ENCODE measurements at places on chromosomes 4 and X.
A peak's percentile ranks its signal among the peaks of the same experiment; 100 is the strongest.

DNA sequence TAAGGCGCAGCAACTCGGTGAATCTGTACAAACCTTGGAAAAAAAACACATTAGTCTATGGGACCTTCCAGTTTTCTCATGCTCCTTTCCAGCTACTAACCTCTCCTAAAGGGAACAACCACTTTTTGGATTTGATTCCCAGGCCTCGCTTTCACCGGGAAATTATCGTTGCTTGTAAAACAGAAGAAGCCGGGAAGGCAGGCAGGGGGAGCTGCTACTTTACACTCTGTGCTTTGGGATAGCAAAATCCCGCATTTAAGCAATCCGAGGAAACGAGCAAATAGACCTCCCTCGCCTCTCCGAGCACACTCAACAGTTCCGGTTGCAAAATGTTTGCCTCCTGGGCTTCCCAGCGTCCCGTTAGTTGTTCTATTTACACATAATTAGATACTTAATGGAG, 1.2 kb downstream of the CD38 start:
- no peak for DNase-seq

GRCh38 chr4:15737255-15737654, 34.4 kb downstream of the BST1 start:
- DNase-seq: no peak

- peak; percentile 3 for DNase-seq
Observed at GRCh38 chrX:69387567-69388487, 116.3 kb upstream of the NALF2 start.

DNA sequence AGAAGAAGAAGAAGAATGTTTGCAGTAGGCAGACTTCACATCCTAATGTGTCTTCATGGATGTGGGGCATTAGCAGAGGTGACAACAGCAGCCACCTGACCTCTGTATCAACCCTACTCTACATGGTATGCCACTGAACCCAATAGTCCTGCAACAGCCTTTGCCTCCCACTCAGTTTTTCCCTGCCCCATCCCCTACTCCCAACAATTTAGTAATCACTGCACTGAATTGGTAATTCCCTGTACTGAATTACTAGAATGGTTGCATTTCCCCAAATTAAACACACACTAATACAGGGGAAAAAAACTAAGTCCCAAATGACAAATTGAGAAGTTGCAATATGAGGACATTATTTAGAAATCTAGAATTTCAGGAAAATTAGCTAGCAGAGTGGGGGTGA, 31.4 kb upstream of the FAM241A start:
- DNase-seq: no peak

DNA sequence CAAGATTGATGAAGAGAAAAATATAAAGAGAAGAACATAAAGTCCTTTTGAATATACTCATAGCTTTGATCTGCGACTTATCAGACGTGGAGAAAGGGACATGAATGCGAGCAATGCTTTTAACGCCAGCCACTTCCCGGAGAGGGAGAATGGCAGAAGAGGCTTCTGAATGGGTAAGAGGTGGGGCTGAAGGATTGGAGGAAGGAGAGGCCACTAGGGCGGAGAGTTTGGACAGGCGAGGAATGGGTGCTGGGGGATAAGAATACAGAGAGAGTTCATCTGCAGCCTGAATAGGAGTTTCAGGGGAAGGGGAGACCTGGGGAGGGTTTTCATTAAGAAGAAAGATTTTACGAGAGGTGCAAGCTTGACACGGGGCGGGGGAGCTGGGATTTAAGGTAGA, 2534.9 kb downstream of the PCDH7 start:
- DNase-seq: no peak

GRCh38 chr4:79182209-79182608, 143.7 kb downstream of the NAA11 start:
- no peak for DNase-seq

GRCh38 chr4:114146947-114147618, 167.6 kb upstream of the ARSJ start:
- no peak for DNase-seq

- DNase-seq: no peak
Observed at GRCh38 chrX:13428053-13428786, 108.4 kb upstream of the ATXN3L start.

- no peak for DNase-seq
Observed at GRCh38 chrX:37405956-37406355, 56.8 kb downstream of the PRRG1 start.

DNA sequence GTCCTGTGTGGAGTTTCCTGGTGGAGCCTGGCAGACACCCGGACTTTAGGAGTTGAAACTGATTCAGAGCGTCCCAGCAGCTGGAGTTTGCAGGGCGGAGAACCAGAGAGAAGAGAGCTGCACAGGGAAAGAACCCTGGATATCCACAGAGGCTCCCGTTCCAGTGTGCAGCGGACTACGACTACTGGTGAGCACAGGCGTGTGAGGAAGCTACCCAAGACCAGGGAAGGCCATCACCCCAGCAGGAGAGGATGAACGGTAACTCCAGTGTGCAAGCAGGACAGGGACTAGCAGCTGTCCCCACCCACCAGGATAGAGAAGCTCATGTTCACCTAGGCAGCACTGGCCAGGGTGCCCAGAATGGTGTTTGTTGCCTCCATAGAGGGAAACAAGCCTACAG, 2.3 kb downstream of the LAGE3 start:
- DNase-seq: no peak

GRCh38 chr4:82780752-82781231, 17.8 kb downstream of the SCD5 start:
- no peak for DNase-seq

DNA sequence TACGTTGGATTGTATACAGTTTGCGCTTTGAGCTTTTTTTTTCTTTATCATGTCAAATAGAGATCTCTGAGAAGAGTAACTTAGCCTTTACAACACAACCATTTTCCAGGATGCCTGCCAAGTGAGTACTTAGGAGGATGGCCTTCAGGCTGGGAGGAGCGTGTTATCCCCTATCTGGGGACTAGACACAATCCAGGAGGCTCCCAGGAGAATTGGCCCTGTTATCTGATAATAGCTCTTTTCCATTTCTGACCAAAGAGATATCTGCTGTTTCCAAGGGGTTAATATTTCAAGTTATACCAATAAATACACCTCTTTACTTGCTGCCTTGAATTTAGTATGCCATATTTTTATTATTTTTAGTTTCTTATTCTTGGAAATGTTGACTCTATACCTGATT, 169.5 kb upstream of the SMARCAD1 start:
- DNase-seq: no peak

GRCh38 chr4:52595001-52595400, 64.1 kb downstream of the USP46 start:
- DNase-seq: no peak

DNA sequence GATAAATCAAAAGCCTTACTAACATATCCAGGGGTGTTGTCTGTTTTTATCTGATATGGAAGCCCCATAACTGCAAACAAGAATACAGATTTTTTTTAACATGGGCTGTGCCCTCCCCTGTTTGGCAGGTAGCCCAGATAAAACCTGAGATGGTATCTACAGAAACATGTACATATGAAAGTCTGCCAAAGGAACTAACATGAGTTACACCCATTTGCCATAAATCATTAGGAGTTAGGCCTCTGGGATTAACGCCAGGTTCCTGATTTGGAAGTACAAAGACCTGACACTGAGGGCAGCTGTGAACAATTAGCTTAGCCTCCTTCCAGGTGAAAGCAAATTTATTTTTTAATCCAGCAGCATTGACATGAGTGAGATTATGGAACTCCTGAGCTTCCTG, 264.3 kb downstream of the TECRL start:
- no peak for DNase-seq

- no peak for DNase-seq
Observed at GRCh38 chrX:81202943-81203342, 1.0 kb downstream of the SH3BGRL start.

- DNase-seq: peak; percentile 32
Observed at GRCh38 chrX:20595928-20596575, 329.3 kb upstream of the RPS6KA3 start.

- DNase-seq: no peak
Observed at GRCh38 chr4:2860391-2861348, 17.0 kb downstream of the ADD1 start.

- no peak for DNase-seq
Observed at GRCh38 chr4:48461000-48461399, 22.1 kb upstream of the SLC10A4 start.

- DNase-seq: no peak
Observed at GRCh38 chr4:114085611-114086345, 106.3 kb upstream of the ARSJ start.

- DNase-seq: no peak
Observed at GRCh38 chrX:11664211-11665167, 1.2 kb downstream of the ARHGAP6 start.

GRCh38 chr4:89026542-89026941, 30.4 kb downstream of the FAM13A start:
- no peak for DNase-seq

- DNase-seq: no peak
Observed at GRCh38 chr4:110617646-110618580, 5.0 kb downstream of the PITX2 start.

- DNase-seq: no peak
Observed at GRCh38 chrX:153517946-153518834, 748 bp downstream of the ATP2B3 start.

DNA sequence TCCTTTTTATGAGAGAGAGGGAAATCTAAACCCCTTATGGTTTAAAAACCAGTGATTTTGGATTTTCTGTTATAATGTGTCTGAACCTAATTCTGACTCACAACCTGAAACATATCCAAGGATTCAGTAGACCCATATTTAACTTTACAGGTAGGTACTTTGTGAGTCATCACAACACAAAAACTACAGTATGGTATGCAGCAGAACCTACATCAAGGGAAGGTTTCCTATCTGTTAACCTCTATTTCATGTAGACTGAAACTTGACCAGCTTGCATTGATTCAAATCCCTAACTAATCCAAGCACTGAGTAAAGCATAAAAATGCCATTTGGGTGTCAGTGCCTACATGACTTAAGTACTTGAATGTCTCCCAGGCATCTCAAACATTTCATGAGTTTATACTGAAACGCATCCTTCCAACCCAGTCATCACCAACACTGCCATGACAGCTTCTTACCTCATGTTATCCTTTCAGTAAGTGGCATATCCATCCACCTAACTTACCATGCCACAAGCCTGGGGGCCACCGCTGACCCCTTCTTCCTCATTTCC, 4.3 kb upstream of the ARHGAP10 start:
- DNase-seq: no peak

DNA sequence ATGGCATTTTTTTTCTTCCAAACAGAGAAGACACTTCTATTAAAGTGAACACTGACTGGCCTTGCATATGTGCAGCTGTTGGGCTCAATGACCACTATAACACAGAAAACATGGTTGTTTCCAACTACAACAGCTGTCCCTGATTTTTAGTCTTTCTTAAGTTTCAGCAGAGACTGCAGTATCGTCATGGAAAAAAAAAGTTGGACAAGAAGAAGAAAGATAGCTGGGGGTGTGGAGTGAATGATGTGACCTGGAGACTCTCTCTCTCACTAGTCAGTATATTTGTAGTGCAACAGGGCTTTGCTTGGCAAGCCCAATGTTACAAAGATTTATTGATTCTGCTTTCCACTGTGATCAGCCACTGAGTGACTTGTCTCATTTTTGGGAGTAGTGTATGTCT, 29.5 kb upstream of the C4orf54 start:
- no peak for DNase-seq

DNA sequence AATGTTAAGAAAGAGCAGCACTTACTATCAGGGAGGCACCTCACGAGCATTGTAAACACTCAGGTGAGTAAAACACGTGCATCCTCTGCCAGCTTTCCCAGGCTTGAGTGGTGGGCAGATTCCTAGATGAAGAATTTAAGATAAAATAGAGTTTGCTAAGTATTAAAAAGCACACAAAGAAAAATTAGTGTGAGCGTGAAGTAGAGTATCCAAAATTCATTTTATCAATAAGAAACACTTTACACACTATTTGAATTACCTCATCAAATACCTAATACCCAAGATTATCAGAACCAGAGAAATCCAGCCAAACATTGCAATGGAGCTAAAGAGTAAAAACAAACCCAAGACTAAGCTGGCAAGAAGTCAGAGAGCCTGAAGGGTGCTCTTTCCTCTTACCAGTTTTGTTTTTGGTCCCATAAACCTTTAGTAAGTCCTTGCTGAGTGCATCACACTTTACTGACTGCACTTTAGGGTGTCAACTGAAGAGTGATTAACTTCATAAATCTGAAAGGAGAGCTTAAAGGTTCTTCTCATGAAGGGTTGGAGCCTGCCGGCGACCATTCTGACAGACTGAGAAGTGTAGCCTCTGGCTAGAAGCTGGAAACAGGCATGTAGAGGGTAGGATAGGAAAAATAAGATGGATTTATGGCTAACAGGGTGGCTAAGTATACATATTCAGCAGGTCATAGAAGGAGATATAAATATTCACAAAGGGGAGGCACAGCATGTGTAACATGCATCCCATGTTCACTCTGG, 151.1 kb downstream of the SLC7A11 start:
- no peak for DNase-seq

GRCh38 chr4:173230062-173230461, 61.5 kb downstream of the GALNT7 start:
- no peak for DNase-seq

DNA sequence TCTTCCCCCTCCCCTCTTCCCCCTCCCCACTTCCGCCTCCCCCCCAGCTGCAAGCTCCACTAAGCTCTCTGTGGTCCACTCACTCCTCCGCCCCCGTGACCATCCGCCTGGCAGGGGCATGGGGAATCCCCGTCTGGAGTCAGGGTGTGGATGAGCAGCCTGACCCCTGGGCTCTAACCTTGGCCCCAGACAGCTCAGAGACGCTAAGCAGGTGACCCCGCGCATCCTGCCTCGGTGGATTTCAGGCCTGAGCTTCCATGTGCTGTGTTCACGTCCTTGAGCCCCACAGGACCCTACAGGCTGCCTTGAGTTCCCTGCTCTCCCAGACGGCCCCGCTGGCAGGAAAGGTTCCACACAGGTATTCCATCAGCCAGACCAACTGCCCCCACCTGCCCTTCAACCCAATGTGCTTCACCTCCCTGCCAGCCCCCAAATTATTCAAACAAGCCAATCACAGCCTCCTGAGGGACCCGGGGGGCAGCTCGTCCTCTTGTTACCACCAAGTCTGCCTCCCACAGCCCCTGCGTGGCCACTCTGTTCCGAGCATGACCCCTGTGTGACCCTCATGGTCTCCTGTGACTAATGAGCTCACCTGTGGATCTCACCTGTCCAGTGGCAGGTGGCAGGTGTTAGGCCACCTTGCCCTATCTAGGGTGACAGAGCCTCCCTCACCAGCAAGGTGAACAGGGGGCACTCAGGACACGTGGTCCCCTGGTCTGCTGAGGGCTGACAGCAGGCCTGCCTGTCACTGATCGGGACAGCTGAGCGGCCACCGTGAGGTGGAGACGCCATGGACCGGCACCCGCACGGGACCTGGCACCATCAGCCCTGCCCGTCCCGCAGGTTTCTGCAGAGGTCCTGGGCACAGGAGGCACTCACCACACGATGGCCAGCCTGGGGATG, 73.2 kb upstream of the MXD4 start:
- DNase-seq: no peak

GRCh38 chr4:4323705-4324534, 33.9 kb downstream of the ZBTB49 start:
- DNase-seq: no peak
